ENCODE measurements at places on chromosomes 2 and 18.

GRCh38 chr2:223488814-223489213 is 113.3 kb downstream of the SCG2 start:
- DNase-seq, result no peak

GRCh38 chr2:164504253-164504652 is 117.0 kb downstream of the GRB14 start:
- no peak for DNase-seq

DNA sequence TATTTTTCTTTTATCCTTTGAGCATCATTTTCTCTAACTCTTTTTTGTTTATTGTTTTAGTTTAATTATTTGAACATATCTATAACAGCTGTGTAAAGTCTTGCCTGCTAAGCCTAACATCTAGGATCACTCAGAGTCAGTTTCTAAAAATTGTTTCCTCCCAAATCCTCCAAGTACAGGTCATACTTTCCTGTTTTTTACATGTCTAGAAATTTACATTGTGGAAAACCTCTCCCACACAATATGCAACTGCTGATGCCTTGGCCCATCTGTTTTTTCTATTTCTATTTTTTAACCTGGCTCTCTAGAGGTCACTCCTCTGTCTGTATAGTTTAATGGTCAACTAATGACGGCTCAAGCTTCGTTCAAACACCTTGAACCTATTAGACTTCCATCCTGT is 261.0 kb downstream of the HRH4 start:
- no peak for DNase-seq

DNA sequence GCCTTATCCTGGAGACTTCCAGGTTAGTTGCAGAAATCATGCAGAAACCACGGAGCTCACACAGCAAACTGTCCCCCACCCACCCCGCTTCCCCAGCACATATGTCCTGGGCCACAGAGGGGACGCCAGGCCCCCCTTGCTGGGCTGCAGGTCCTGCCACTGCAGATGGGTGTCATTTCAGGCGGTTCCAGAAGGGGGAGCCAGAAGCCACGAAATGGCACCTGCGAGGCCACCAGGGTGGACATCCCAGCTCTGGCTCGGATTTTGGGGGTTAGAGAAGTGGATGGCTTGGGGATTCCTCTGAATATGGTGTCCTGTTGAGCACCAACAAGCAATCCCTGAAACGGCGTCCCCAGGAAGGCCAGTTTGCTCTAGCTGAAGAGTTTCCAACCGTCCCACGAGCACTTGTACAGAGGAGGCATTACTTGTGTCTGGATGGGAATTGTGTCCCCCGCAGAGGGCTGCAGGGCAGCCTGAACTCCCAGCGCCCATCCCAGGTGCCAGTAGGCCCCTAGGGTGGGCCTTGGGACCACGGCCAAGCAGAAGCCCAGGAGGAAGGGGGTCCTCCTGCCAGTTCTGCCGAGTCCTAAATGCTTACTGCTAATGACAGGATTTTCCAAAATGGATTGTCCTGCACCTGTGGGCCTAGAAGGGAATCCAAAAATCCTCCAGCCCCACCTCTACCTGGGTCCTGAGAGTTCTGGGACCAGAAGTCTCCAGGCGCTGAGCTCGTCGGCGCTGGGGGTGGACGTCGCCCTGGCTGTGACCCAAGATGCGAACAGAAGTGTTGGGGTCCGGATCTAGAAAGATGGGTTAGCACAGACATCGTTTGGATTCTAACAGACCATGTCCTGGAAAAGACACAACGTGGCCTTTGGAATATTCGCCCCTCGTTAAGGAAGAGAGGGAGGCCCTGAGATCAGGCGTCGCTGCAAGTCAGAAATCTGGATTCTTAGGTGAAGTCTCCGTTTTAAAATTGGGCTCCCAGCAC is 14.6 kb upstream of the NFATC1 start:
- DNase-seq, result peak; percentile 74

DNA sequence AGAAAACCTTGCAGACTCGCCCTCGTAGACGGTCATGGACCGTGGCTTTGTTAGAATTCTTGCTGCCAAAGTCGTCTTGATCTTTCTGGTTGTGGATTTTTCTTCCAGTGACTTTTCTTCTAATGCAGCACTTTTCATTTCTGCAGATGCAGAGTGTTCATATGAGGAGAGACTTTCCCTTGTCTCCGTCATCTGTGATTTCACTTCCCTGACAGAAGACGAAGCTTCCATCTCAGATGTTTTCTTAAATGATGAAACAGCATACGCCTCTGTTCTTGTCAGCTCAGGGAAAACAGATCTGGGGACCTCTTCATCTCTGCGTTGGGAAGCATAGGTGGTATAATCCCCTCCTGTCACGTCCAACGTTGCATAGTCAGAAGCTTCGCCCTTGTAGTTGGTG is 50.9 kb downstream of the PLEKHA3 start:
- no peak for DNase-seq

GRCh38 chr2:128732976-128733431 is 414.3 kb upstream of the HS6ST1 start:
- no peak for DNase-seq

- DNase-seq, result no peak
Measured at GRCh38 chr2:24886691-24887304, 33.2 kb downstream of the ADCY3 start.

DNA sequence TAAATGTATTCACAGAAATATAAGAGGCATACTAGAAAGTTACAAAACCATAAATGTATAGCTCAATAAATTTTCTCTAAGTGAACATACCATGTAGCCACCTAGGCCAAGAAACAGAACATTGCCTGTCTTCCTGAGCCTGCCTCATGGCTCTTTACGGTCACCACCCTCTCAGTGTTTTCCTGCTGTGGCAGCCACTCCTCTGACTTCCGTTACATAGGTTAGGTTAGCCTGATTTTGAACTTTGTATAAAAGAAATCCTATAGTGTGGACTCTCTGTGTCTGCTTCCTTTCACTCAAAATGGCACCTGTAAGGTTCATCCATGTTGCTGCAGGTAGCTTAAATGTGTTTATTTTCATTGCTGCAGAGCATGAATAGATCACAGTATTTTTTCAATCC is 11.6 kb upstream of the ST3GAL5 start:
- DNase-seq, result no peak

GRCh38 chr2:48059975-48060374 is 153.7 kb upstream of the FBXO11 start:
- no peak for DNase-seq

GRCh38 chr18:67131498-67131897 is 385.0 kb downstream of the DSEL start:
- no peak for DNase-seq

Measured in activated CD4-positive, alpha-beta T cell treated with anti-CD3 and anti-CD28 coated beads, Interleukin-2, amount 50 U/mL, for 4 hours (primary cell).